ENCODE measurements at places on chromosomes 2 and 18. TPM values are rescaled to one million over a fixed set of nuclear protein-coding genes. Genes with fewer than 3 reads are reported as not detected.

GRCh38 chr2:68365087-68365486 is at the start of gene PLEK:
Gene PLEK (plus strand): TSS chr2:68365282. CDS start chr2:68365352, 70 bp downstream.
- peak within 1 kb of the TSS; percentile 53 for H3K4me3 ChIP-seq
- H3K27ac ChIP-seq, result peak within 1 kb of the TSS; percentile 5
- no peaks in the 10 kb centered on the region for H3K27me3 ChIP-seq
- H3K4me1 ChIP-seq, result peaks cover 11% of the 10 kb centered on the region
- H3K36me3 ChIP-seq, result no peaks in the 10 kb centered on the region
- no peak for DNase-seq

DNA sequence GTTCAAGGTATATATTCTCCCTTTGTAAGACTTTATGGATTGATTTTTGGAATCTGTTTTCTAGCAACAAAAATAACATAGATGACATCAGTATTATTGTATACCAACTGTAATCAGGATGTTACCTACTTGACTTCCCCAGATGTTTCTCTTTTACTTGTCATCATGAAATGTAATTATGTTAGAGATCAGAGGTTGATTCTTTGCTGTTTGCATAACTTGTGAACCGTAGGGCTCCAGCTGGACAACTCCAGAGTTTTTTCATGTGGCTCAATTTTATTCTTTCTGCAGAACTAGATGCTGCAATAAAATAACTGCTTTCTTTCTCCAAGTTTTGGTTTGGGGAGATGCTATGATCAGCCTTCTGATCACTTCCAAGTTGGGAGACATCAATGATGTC is 58.1 kb downstream of the SPOPL start:
- peaks cover 6% of the 10 kb centered on the region for H3K36me3 ChIP-seq
- H3K4me1 ChIP-seq, result no peaks in the 10 kb centered on the region
- H3K27me3 ChIP-seq, result no peaks in the 10 kb centered on the region
- no peak overlapping the region for H3K4me3 ChIP-seq
- H3K27ac ChIP-seq, result no peak overlapping the region
- no peak for DNase-seq

Gene SALL3
- not detected for total RNA-seq

DNA sequence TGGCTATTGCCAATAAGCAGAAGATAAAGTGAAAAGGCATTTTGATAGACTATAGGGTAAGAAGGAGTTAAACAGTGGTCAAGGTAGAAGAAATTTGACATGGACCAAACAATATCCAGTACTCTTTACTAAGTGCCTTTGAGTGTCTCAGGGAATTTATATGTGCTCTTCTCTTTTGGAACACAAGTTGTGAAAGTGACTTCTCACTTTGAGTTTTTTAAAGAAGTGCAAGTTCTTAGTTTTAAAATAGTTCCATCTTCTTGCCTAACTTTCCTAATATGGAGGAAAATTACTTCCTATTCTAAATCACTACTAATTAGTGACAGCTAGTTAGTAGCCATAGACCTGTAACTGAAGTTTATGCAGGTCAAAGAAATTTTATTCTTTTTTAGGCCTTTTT is 63.4 kb downstream of the AFTPH start:
- peaks cover 26% of the 10 kb centered on the region for H3K4me1 ChIP-seq
- H3K27me3 ChIP-seq, result no peaks in the 10 kb centered on the region
- no peaks in the 10 kb centered on the region for H3K36me3 ChIP-seq
- H3K4me3 ChIP-seq, result no peak overlapping the region
- no peak overlapping the region for H3K27ac ChIP-seq
